NCI-H774 (cell line): ENCODE measurements at places on chromosomes 7 and 10.

GRCh38 chr7:32507414-32507813, 12.1 kb downstream of the AVL9 start:
- DNase-seq = no peak

GRCh38 chr7:116726149-116726548, 54.2 kb downstream of the MET start:
- no peak for DNase-seq

DNA sequence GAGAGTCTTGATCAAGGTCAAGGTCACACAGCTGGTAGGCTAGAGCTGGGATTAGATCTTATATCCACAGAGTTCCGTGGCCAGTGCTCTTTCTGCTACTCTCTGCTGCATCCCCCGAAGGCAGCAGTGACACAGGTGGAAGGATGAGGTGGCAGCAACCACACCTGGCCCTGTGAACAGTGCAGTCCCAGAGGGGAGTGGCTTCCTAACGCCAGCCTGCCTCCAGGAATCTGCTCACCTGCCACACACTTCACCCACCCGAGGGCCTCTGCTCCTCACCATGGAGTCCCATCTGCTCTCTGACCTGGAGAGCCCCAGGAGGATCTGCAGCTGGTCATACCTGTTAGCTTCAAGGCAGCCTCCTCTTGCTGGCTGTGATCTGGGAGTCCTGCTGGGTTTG, 484.2 kb downstream of the PLXNA4 start:
- DNase-seq = no peak

DNA sequence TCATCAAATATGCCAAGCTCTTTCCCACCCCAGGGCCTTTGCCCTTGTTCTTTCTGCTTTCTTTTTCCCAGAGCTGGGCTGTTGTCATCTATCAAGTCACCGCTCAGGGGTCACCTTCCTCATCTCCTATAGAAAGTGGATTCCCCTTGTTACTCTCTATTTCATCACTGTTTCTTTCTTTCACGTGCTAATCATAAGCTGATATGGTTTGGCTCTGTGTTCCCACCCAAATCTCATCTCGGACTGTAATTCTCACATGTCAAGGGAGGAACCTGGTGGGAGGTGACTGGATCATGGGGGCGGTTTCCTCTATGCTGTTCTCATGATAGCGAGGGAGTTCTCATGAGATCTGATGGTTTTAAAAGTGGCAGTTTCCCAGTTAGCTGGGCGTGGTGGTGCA, 17.0 kb upstream of the TIAL1 start:
- DNase-seq = no peak

DNA sequence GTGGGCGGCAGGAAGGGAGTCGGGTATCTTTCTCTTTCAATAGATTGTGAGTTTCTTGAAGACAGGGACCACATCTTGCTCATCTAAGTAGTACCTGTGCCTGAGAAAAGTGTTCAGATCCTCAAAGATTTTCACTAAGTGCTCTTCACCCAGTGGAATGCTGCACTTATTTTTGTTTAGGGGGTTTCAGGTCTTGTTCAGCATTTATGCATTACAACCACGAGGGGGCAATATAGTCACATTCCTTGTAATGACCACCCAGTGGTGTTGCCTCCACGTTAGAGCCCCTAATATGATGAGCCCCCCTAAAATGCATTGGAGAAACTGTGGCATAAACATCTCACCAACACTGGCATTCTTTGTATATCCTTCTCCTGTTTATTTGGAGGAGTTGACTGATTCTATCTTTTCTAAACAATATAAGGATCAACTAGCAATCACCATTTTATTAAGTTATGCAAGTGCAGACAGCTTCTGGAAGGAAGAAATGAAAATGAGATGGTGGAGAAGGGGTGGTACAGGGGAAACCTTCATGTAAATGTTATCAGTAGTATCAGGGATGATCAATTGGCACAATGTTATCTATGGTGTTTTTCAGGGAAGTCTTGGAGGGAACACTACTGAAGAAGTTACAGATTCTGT, 3.1 kb upstream of the PAPSS2 start:
- no peak for DNase-seq
